Cardiac muscle cell (in vitro differentiated cells and primary cell): ENCODE measurements at places on chromosomes 3 and 15. TPM values are rescaled to one million over a fixed set of nuclear protein-coding genes. Genes with fewer than 3 reads are reported as not detected.

The CHRD gene
- 16.0 and 33.0 TPM in 2 replicates for total RNA-seq

The MOBP gene
- total RNA-seq, result not detected in 2 replicates

The RAP2B gene
- 6.9 and 8.2 TPM in 2 replicates for total RNA-seq

The MGLL gene
- total RNA-seq, result 1.0 and 1.1 TPM in 2 replicates

The SLC28A2 gene
- not detected in 2 replicates for total RNA-seq

The VEPH1 gene
- total RNA-seq, result 1.1 and 2.5 TPM in 2 replicates

The NOP10 gene
- total RNA-seq, result 110 and 143 TPM in 2 replicates

The C3orf20 gene
- 0.21 and 0.92 TPM in 2 replicates for total RNA-seq

The TAGLN3 gene
- 1.6 and 4.2 TPM in 2 replicates for total RNA-seq

The EPHA6 gene
- total RNA-seq, result 0.15 and 0.46 TPM in 2 replicates

The FMN1 gene
- total RNA-seq, result 1.8 and 3.3 TPM in 2 replicates

The C3orf52 gene
- 10.4 and 15.4 TPM in 2 replicates for total RNA-seq
